CD8-positive, alpha-beta T cell (primary cell): ENCODE measurements at places on chromosomes 12 and 14.

DNA sequence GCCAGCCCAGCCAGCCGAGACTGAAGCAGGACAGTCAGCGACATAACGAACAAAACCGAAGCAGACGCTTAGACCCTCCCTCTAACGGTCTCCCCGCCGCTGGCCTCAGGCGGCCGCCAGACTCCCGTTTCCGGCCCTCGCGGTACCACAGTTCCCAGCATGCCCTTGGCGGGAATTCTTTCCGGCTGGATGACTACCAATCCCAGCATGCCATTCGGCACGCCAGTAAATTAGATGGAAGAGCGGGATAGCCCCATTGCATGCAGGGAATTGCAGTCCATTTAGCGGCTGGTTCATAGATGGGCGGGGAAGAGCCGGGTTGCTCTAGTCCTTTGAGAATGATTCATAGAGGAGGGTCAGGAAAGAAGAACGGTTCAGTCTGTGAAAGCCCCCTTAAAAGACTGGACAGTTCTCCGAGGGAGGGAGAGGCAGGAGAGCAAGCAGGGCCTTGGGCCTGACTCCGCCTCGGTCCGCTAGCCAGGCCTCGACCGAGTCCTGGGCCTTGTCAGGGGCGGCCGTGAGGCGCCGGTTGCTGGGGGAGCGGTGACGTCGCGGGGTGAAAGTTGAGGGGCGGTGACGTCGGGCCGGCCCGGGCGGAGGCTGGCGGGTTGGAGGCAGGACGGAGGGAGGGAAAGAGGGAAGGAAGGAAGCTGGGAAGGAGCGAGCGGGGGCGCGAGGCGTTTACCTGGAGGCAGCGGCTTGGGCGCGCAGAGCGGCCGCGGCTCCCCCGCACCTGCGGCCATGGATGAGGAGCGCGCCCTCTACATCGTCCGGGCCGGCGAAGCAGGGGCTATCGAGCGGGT lies at the start of gene RIC8B:
RIC8B (plus strand) TSS at position 678 of the 803 bp plus-strand sequence; CDS start at position 742, 64 bp downstream.
- DNase-seq: peak; percentile 74

GRCh38 chr12:78793491-78793890 lies 71.1 kb upstream of the SYT1 start:
- DNase-seq: no peak

DNA sequence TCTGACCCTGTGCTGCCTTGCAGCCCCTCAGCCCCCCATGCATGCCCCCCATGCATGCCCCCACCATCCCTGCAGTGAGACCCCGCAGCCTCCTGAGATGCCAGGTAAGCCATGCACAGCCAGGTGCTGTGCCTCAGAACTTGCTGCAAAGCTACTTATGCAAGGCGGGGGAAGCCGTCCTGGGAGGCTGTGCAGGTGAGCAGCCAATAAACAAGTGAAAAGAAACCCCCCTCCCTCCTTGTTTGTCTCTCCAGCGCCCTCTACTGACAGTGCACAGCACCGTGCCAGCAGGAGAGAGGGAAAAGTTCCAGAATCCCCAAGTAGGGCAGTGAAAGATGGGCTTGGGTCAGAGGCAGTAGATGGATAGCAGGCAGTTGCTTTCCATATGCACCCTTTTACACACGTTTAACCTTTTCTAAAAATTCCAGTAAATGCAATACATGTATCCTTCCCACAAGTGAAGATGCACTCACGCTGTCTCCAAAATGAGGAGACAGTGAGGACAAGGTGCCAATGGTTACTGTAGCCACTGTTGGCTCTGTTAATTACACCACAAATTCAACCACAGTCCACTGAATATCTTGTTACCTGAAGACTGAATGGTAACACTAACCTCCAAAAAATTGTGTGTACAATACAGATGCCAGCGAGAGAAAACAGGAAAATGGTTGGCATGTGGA lies 18.0 kb downstream of the TNFAIP2 start:
- DNase-seq: no peak

- DNase-seq: no peak
These were observed 6.3 kb upstream of the MLXIP start for GRCh38 chr12:122072031-122072970.

GRCh38 chr12:97568336-97569180 lies 106.0 kb downstream of the RMST start:
- DNase-seq: no peak

- no peak for DNase-seq
These were observed 46.7 kb upstream of the ATP23 start for GRCh38 chr12:57894399-57895292.

DNA sequence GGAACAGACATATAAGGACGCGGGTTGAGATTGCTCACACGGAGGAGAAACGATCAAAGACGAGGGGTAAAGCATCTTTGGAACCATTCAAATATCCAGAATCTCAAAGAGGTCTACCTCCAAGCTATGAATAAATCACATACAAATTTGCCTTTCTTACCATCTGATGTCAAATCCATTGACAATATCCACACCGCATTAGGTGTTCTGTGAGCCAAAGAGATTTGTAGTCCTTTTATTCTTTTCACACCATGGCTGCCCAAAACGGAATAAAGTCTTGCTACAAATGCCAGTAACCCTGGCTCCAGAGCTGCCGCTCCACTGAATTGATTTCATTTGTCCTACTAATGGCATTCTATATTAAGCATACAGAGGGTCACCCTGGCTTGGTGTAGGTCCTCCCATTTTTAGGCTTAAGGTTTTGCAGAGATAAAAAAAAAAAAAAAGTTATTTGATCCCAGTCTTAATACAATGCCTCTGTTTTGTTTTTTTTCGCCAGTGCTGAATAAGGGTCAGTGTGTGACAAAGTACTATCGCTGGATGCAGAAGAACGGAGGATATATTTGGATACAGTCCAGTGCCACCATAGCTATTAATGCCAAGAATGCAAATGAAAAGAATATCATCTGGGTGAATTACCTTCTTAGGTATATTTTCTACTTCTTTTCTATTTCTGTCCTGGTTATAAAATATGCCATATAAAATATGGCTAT lies 157.3 kb downstream of the EGLN3 start:
- no peak for DNase-seq

DNA sequence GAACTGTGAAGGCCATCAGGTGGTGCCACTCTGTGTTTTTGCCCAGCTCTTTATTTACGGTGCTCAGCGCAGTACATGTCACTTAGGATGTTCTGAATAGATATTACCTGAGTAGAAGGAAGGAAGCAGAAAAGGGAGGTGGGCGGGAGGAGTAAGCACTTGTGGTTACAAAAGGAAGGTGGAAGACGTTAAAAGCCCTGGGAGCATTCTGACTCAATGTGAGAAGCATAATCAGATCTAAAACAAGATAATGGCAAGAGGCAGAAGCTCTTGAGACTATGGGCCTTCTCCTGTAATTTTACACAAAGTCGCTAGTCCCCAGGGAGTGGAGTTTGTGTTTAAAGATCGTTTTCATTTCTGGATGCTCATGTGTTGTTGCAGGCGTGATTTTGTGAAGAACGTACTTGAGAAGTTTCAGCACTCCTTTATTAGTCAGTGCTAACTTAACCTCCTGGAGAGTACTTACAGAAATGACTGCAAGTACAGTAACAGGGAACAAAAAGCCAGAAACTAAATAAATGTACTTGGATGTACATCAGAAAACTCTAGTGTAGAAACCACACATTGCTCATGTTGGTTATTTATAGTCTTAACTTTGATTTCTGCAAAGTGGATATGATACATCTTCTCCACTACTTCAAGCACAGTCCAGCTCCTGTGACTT lies 1523.5 kb downstream of the AACS start:
- no peak for DNase-seq

GRCh38 chr12:113231235-113232088 lies 10.2 kb downstream of the TPCN1 start:
- no peak for DNase-seq

- no peak for DNase-seq
These were observed 32.0 kb downstream of the DCP1B start for GRCh38 chr12:1972260-1972659.

DNA sequence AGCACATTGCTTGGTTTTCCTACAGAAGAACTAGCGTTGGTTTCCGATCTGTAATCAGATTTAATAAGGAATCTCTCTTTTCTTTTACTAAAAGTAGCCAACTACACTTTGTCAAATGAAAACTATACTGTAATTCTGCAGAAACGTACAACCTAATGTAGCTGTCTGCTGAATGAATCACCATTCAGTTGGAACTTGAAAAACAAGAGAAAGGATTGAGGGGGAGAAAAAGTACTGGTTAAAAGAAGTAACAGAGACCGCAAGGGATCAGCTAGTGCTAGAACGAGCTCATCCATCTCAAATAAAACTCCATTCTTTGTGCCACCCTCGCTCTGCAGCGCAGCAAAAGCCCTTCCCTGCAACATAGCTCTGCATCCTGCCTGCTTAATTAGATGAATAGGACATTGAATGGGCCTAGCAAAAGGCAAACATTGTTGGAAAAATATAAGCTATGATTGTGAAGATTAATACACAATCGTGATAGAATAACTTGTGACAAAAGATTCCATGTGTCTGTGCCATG lies 2.6 kb downstream of the GARIN2 start:
- no peak for DNase-seq

DNA sequence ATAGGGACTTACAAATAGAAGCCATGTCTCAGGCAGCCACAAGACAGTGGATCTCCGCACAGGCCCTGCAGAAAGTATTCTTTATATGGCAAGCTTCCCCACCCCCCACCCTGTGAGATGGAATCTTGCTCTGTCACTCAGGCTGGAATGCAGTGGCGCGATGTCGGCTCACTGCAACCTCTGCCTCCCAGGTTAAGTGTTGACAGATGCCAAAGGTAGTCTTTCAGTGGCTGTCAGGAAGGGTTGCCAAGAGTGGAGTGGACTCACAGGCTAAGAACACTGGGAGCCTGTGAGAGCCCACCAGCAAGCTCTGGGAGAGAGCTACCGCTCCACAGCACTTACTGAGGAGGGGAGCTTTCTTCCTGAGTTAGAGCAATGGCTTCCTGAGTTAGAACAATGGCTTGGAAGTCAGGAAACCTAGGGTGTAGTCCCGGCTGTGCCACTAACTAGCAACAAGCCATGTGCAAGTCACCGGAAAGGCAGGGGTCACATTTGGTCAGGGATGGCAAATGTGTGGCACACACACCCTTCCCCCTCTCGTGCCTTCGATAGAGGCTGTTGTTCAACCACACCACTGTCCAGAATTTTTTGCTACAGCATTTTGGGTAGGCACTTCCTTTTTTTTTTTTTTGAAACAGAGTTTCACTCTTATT lies 2.6 kb downstream of the RNASE1 start:
- no peak for DNase-seq

- no peak for DNase-seq
These were observed 33.3 kb upstream of the C12orf50 start for GRCh38 chr12:88062474-88062873.

- no peak for DNase-seq
These were observed 256.9 kb downstream of the RAD51B start for GRCh38 chr14:68076451-68076850.

DNA sequence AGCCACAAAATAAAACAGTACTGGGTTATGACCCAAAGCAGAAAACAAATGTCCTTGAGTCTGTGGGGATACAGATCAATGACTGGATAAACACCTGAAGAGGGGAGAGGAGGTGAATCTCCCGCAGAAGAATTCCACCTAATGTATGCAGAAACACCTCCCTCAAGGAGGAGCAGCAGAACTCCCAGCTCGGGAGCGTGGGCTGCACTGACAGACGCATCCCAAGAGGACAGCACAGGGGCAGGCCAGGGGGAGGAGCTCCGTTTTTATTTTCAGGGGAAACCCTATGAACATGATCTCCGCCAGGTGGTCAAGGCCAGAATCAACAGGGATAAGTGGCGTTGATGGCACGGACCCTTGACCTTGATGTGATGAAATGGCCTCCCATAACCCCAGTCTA lies 41.8 kb upstream of the PPP2R5C start:
- no peak for DNase-seq
